KBM-7 (cell line): ENCODE measurements at places on chromosomes 4 and X.

- DNase-seq = no peak
These were observed 247.8 kb upstream of the FAM47A start for GRCh38 chrX:34379891-34380290.

- DNase-seq = no peak
These were observed 69.6 kb downstream of the PPP2R2C start for GRCh38 chr4:6402566-6403399.

DNA sequence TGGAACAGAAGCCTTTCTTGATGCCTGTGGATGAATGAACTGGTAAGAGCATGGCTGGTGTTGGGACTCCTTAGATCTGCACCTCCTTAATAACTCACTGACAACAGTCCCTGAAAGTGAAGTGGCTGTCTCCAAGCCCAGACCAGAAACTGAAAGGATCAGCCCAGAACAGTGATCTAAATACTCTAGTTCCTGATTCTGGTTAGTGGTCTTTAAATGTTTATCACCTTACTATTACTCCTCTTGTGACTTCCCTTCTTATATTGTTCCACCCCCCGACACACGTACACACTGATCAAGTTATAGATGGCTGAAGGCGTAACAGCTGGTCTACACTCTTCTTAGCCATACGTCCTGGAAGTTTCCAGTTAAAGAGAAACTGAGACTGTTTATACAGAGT is 33.8 kb upstream of the ARMCX2 start:
- no peak for DNase-seq

DNA sequence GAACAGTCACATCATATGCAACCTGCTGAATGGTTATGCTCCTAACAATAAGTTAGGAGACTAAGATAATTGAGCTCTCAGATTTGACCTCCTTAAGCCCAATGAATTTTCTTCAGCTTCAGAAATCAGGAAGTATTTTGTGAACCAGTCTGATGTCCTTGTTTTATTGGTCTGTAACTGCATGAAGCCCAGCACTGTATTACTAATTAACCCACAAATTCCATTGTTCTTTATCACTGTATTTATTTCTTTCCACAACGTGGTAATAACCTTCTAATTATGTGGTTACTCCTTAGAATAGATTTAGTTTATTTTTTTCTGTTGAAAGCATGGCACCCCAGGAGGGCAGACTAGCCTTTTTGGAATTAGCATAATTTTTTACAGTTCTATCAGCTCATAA is 3.9 kb upstream of the MFAP3L start:
- DNase-seq = no peak

GRCh38 chrX:112678831-112679230 is 907 bp downstream of the LHFPL1 start:
- DNase-seq = no peak

DNA sequence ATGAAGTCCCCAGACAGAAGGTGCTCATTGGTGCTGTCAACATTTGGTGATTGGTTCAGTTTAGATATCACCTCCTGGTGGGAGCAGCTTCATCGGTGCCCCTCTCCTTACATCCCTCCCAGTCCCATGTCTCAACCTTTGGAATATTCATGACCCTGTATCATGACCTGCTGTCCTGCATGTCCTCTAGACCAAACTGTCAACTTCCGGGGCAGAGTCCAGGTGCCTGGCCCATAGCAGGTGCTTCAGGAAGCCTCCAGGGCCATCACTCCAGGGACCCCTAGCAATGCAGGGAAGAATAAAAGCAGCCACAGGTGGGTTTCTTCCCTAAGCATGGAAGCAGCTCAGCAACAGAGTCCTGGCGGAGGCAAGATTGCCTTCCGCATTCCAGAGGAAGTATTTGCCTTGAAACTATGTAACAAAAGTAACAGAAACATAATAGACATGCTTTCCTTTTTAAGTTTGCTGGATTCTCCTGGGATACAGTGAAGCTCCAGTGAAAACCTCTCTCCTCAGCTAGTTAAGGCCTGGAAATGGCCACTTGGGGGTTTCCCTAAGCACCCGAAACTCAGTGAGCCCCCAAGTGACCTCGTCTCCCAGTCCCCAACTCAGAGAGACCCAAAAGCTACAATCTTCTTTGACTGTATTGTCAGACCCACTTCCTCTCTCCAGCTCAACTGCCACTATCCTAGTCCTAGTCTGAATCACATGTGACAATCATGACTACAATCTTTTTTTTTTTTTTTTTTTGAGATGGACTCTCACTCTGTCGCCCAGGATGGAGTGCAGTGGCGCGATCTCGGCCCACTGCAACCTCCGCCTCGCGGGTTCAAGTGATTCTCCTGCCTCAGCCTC is 1.3 kb upstream of the ATP6AP1 start:
- no peak for DNase-seq

GRCh38 chrX:9656277-9656676 is 109.4 kb downstream of the GPR143 start:
- DNase-seq = no peak

GRCh38 chr4:3295837-3296624 is 3.2 kb downstream of the RGS12 start:
- DNase-seq = no peak
